ENCODE measurements at places on chromosomes 12 and 14. TPM values are rescaled to one million over a fixed set of nuclear protein-coding genes. Genes with fewer than 3 reads are reported as not detected.

TAS2R42 gene
- not detected for polyA plus RNA-seq

TCL1B gene
- polyA plus RNA-seq, result not detected

SMIM41 gene
- 0.32 TPM for polyA plus RNA-seq

- DNase-seq, result no peak
Observed at GRCh38 chr14:60738843-60739508, 4.4 kb downstream of the MNAT1 start.

MANSC4 gene
- 0.25 TPM for polyA plus RNA-seq
